PC-3 (cell line): ENCODE measurements at places on chromosomes 4 and X. TPM values are rescaled to one million over a fixed set of nuclear protein-coding genes. Genes with fewer than 3 reads are reported as not detected.

DNA sequence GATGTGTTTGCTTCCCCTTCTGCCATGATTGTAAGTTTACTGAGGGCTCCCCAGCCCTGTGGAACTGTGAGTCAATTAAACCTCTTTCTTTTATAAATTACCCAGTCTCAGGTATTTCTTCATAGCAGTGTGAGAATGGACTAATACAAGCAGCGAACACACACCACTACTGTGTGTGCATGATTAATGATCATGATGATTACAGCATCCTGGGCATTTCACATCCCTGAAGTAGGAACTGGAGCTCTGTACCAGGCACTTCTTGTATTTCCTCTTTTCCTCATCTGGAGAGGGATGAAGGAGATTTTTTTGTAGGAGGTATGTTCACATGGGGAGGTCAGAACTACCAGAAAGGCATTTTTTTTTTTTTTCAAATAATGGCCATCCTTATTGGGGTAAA is 60.8 kb downstream of the PPM1K start:
- no peak overlapping the region for H3K4me3 ChIP-seq
- H3K27ac ChIP-seq: no peak overlapping the region
- DNase-seq: no peak
- H3K36me3 ChIP-seq: no peaks in the 10 kb centered on the region

DNA sequence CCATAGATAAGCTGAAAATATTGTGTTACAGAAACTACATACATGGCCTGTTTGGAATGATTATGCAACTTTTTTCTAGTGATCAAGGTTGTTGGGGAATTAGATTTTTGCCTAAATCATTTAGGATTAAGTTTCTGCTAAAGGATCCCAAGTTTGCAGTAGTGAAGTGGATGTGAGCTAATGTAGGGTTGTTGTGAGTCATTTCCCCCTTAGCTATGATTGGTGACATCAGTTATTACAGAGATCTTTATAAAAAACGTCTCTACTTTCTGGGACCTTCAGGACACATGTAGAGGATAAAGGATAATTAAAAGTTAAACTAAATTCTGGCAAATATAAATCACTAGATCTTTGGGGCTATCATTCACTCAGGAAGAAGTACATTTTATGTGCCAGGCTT is 133.3 kb downstream of the GATB start:
- peak; percentile 38 for DNase-seq
- peaks cover 21% of the 10 kb centered on the region for H3K4me1 ChIP-seq
- no peak overlapping the region for H3K27ac ChIP-seq

- no peak overlapping the region for H3K27ac ChIP-seq
- no peaks in the 10 kb centered on the region for H3K27me3 ChIP-seq
- H3K4me3 ChIP-seq: no peak overlapping the region
- DNase-seq: no peak
- H3K36me3 ChIP-seq: no peaks in the 10 kb centered on the region
- no peaks in the 10 kb centered on the region for H3K4me1 ChIP-seq
Measured at GRCh38 chrX:1430451-1430850, 22.3 kb downstream of the ASMTL start.

DNA sequence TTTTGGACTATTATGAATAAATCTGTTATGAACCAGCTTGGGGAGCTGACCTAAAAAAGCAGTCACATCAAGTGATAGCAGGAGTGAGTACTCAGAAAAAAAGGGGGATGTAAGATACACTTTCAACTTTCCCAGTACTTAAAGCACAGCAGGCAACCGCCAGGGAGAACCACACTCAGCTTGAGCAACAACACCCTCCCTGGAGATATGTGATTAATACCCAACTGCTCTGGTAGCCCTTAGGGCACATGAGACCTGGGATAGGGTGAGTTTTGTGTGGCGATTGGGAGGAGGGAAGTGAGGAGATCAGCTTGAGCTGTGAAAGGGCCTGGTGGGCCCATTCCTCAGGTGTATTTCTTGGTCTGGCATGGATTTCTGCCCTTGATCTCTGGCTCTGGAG is 220.3 kb upstream of the SFRP2 start:
- H3K27me3 ChIP-seq: peaks cover 10% of the 10 kb centered on the region
- H3K4me3 ChIP-seq: no peak overlapping the region

DNA sequence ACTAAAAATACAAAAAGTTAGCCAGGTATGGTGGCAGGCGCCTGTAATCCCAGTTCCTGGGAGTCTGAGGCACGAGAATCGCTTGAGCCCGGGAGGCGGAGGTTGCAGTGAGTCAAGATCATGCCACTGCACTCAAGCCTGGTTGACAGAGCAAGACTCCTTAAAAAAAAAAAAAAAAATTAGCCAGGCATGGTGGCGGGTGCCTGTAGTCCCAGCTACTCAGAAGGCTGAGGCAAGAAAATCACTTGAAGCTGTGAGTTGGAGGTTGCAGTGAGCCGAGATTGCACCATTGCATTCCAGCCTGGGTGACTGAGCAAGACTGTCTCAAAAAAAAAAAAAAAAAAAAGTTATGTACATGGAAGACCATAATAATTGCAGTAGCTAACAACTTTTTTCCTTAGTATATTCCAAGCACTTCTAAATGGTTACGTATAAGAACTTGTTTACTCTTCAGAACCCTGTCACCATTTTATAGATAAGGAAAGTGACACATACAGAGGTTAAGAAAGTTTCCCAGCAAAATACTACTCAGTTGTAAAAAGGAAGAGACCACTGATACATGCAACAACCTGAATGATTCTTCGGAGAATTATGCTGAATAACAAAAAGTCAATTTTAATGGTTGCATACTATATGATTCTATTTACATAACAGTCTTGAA is 24.5 kb downstream of the RUFY3 start:
- H3K36me3 ChIP-seq: no peaks in the 10 kb centered on the region
- H3K4me3 ChIP-seq: no peak overlapping the region
- H3K27me3 ChIP-seq: no peaks in the 10 kb centered on the region

DNA sequence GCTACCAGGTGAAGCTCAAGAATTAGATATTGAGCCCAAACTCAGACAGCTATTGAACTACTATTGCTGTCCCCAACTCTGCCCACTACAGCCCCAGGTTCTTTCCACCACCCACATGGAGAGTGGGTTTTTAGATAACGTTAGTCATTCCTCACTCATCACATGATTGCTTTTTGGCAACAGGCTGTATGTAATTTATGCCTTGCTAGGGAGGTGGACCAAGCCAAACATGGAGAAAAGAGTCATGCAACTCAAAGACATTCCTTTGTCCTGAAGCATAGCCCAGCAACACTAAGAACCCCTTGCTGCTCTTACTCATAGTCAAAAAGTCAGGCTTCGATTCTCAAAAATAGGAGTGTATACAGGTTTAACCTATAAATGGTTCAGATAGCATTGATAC is 275.9 kb upstream of the VCX3A start:
- H3K4me1 ChIP-seq: no peaks in the 10 kb centered on the region
- peak; percentile 1 for DNase-seq
- no peak overlapping the region for H3K27ac ChIP-seq
- H3K27me3 ChIP-seq: no peaks in the 10 kb centered on the region
- H3K4me3 ChIP-seq: no peak overlapping the region

DNA sequence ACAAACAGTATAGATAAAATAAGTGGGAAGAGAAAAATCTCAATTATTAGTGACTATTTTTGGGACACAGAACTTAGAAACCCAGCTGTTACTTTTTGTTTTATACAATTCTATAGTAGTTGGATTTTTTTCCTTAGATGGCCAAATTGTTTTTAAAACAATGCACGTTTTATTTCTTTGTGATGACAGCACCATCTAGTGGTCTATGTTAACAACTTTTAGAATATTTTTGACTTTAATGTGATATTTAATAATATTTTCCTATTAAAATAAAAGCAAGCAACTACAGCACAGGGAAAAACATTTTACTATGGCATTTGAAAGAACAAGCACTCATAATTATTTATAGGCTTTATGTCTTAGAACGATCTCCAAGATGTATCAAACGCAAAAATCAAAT is 5.6 kb upstream of the SMIM31 start:
- no peak overlapping the region for H3K27ac ChIP-seq
- H3K36me3 ChIP-seq: no peaks in the 10 kb centered on the region
- H3K4me3 ChIP-seq: no peak overlapping the region
- no peaks in the 10 kb centered on the region for H3K27me3 ChIP-seq

- H3K36me3 ChIP-seq: no peaks in the 10 kb centered on the region
- H3K4me1 ChIP-seq: peaks cover 14% of the 10 kb centered on the region
- no peak for DNase-seq
- H3K4me3 ChIP-seq: no peak overlapping the region
- H3K27ac ChIP-seq: no peak overlapping the region
Measured at GRCh38 chr4:22478426-22478825, 37.4 kb downstream of the ADGRA3 start.

- peaks cover 29% of the 10 kb centered on the region for H3K4me1 ChIP-seq
- H3K27ac ChIP-seq: no peak overlapping the region
- H3K36me3 ChIP-seq: no peaks in the 10 kb centered on the region
- H3K27me3 ChIP-seq: no peaks in the 10 kb centered on the region
- H3K4me3 ChIP-seq: no peak overlapping the region
Measured at GRCh38 chr4:123477711-123478209, 81.2 kb downstream of the SPRY1 start.

GRCh38 chrX:8273451-8273895 is 102.4 kb upstream of the VCX2 start:
- DNase-seq: peak; percentile 74
- H3K36me3 ChIP-seq: no peaks in the 10 kb centered on the region
- peak overlapping the region; percentile 54 for H3K27ac ChIP-seq
- peaks cover 23% of the 10 kb centered on the region for H3K4me1 ChIP-seq
- H3K27me3 ChIP-seq: no peaks in the 10 kb centered on the region
- H3K4me3 ChIP-seq: peak overlapping the region; percentile 38

GRCh38 chrX:123215397-123216089 is 31.5 kb downstream of the GRIA3 start:
- H3K36me3 ChIP-seq: no peaks in the 10 kb centered on the region
- H3K27ac ChIP-seq: no peak overlapping the region
- DNase-seq: no peak
- no peaks in the 10 kb centered on the region for H3K27me3 ChIP-seq
- H3K4me3 ChIP-seq: no peak overlapping the region

- H3K4me3 ChIP-seq: no peak overlapping the region
- H3K4me1 ChIP-seq: no peaks in the 10 kb centered on the region
- no peak overlapping the region for H3K27ac ChIP-seq
- no peaks in the 10 kb centered on the region for H3K27me3 ChIP-seq
- H3K36me3 ChIP-seq: no peaks in the 10 kb centered on the region
Measured at GRCh38 chr4:80980239-80980638, 50.3 kb upstream of the BMP3 start.

DNA sequence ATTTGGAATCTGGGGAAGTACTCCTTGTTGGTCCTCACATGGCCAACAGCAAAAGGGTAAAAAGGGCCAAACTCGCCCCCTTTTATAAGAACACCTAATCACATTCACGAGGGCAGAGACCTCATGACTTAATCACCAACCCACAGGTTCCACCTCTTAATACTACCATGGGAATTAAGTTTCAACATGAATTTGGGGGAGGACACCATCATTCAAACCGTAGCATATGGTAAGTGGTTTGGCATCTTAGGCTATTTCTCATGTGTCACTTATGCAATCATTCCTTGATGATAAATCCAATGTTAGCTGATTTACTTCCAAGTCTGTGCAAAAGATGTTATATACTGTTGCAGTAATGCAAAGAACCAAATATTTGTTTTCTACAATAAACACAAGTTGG is 302.9 kb upstream of the FAM241A start:
- no peaks in the 10 kb centered on the region for H3K36me3 ChIP-seq
- H3K27me3 ChIP-seq: 0 out of 2 replicates have a peak, but pooled peaks cover 5% of the 10 kb centered on the region
- no peak overlapping the region for H3K27ac ChIP-seq
- no peak for DNase-seq
- H3K4me1 ChIP-seq: no peaks in the 10 kb centered on the region

GRCh38 chr4:4960574-4960973 is 58.7 kb downstream of the CYTL1 start:
- H3K27me3 ChIP-seq: no peaks in the 10 kb centered on the region
- DNase-seq: no peak
- no peaks in the 10 kb centered on the region for H3K4me1 ChIP-seq
- no peaks in the 10 kb centered on the region; the same call in 1 of the 2 replicates for H3K36me3 ChIP-seq
- H3K4me3 ChIP-seq: no peak overlapping the region
- H3K27ac ChIP-seq: no peak overlapping the region

DNA sequence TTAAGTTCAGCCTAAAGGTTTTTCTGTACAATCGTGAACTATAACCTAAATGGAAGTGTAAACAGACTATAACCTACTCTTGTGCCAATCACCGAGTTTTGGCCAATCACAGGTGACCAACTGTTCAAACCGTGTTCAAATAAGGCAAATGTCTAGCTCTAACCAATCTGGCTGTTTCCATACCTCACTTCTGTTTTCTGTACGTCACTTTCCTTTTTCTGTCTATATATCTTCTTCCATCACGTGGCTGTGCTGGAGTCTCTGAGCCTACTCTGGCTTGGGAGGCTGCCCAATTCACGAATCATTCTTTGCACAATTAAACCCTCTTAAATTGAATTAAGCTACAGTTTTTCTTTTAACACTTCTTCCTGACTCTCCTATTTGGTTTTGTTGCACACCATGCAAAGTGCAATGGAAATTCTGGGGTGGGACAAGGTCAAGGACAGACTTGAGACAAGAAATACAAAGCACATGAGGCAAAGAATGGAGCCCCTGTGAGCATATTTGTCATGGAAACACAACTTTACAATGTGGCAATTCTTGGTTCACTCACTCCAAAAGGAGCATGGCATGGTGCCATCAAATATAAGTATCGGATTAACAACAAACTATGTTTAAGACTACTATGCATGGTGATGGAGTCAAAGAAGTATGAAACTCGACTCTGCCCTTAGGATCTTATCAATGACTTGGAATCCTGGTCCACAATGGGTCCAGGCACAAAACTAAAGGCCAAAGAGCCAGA is 115.7 kb upstream of the FAM9B start:
- no peak overlapping the region for H3K4me3 ChIP-seq
- DNase-seq: peak; percentile 20
- H3K27me3 ChIP-seq: no peaks in the 10 kb centered on the region
- H3K4me1 ChIP-seq: peaks cover 40% of the 10 kb centered on the region
- peak overlapping the region; percentile 84 for H3K27ac ChIP-seq

- no peaks in the 10 kb centered on the region for H3K36me3 ChIP-seq
- H3K27me3 ChIP-seq: no peaks in the 10 kb centered on the region
- H3K4me3 ChIP-seq: no peak overlapping the region
- H3K27ac ChIP-seq: no peak overlapping the region
Measured at GRCh38 chr4:126435491-126435890, 1120.7 kb downstream of the FAT4 start.

- no peak overlapping the region for H3K27ac ChIP-seq
- DNase-seq: no peak
- no peaks in the 10 kb centered on the region; the same call in 1 of the 2 replicates for H3K36me3 ChIP-seq
Measured at GRCh38 chr4:153471698-153472093, 5.5 kb downstream of the TMEM131L start.

Gene CYBB
- 0.40 and 0.46 TPM in 2 replicates for total RNA-seq

Gene PF4V1
- total RNA-seq: not detected in 2 replicates

Gene NXF2
- total RNA-seq: not detected in 2 replicates

Gene GPR119
- not detected in 2 replicates for total RNA-seq

Gene HTN3
- total RNA-seq: not detected in 2 replicates

Gene RAI2
- 0.66 and 2.1 TPM in 2 replicates for total RNA-seq

Gene MAGEA4
- total RNA-seq: not detected in 2 replicates

Gene TLR6
- 0.92 and 1.2 TPM in 2 replicates for total RNA-seq
